ENCODE measurements at places on chromosomes 2 and 18.

- DNase-seq: no peak
These were observed 33.1 kb upstream of the MBP start for GRCh38 chr18:77165503-77166188.

- DNase-seq: no peak
These were observed 53.1 kb downstream of the CTDP1 start for GRCh38 chr18:79732721-79733025.

DNA sequence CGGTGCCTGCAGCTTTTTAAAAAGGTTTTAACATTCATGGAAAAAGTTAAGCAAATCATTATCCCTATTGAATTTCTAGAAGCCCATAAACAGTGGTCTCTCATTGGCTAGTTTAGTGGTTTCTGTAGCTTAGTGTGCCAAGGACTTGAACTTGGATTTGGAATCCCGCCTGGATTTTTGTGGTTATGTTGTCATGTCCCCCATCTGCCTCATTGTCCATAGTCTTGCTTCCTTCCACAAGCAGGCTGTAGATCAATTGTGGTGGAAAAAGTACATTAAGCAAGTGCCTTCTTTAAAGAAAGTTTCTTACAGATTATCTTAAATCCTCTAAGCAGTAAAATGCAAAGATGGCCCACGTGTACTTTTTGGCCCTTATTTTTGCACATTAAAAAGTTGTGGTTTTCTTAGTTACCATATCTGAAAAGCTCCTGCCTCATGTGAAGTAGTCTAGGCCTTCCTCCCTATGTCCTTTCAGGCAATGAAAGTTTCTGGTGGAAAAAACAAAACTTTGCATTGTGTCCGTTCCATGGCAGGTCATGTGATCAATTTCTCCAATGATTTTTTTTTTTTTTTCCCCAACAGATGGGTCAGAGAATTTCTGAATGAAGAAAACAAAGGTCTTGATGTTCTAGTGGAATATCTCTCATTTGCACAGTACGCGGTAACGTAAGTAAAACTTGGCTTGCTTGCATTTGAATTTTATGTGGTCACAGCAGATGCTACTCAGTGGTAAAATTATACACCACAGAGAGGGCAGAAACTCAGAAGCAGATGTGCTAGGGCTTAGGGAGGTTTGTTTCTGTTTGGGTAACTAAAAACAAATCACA, 158.9 kb downstream of the PRPF40A start:
- DNase-seq: no peak

DNA sequence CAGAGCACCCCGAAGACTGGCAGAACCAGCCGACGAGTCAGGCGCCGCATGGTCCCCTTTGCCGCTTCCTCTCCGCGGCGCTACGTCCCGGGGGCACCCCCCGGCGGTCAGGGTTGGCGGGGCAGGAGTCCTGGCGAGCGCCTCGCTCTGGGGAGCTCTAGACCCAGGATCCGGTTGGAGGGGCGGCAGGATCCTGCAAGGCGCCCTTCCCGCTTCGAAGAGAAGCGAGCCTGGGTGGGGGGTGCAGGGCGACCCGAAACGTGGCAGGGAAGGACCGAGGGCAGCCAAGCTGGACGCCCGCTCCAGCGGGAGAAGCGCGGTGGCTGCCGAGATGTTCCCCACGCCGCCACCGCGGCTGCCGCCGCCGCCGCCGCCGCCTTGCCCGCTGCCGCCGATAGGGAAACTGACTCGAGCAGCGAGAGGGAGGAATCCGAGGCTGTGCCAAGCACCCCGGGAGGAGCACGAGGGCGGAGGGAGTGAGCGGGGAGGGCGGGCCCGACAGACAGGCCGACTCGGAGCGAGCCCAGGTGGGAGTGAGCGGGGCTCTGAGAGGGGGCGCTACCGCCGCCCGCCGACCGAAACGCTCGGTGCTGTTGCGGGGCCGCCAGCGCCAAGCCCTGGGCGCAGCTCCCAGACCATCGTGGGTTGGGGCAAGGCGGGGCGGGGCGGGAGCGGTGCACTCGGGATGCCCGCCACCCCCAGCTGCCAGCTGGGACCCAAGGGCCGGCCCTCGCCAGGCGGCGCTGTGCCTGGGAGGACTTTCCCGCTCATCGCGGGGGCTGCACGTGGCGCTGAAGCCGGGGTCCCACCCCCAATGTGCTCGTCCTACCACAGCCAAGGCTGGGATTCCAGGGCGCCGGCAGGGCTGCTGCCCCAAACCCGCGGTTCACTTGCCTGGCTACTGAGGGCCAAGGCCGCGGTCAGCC, at the start of gene GALNT14:
GALNT14 (minus strand) TSS at position 404 of the 926 bp plus-strand sequence; CDS start at position 50, 354 bp downstream.
- DNase-seq: peak; percentile 8

DNA sequence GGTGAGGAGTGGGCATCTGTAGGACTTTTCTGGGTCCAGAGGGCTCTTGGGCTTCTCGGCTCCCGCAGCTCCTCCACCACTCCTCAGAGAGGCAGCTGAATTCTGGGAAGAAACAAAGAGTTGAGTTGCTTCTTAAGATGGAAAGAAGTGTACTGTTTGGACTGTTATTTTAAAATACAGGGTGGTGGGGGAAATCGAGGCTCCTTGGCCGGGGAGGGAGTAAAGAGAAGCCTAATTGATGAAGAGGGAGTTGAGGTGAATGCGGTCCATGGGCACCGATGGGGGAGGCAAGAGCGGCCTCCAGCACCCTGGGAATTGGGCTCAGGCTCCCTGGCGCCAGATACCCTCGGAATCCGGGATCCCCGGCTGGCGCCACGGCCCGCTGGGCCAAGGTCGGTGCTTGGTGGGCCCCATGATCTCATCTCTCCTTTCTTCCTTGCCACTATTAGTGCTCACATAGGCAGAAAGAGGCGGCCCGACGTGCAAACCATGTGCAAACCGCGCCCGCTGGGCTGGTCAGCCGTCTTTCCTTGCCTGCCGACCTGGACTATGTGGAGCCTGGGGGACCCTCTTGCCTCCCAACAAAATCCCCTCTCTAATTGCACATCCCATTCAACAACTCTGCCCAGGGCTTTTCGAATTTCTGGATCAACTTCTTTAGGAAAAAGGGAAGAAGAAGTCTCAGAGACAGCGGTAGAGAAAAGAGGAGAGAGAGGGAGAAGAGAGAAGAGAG, 604 bp upstream of the SIX3 start:
- no peak for DNase-seq

DNA sequence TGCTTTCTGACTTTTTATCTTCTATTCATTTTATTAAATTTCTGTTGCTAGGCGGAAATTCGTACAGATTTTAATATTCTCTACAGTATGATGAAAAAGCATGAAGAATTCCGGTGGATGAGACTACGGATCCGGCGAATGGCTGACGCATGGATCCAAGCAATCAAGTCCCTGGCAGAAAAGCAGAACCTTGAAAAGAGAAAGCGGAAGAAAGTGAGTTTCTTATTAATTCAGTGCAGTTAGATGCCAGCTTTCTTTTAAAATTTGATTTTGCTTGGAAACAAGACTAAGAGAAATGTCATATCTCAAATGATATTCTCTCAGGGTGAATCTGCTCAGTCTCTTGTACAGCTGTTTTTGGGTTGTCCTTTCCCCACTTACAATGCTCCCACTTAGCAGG, 84.3 kb downstream of the MGAT5 start:
- no peak for DNase-seq

DNA sequence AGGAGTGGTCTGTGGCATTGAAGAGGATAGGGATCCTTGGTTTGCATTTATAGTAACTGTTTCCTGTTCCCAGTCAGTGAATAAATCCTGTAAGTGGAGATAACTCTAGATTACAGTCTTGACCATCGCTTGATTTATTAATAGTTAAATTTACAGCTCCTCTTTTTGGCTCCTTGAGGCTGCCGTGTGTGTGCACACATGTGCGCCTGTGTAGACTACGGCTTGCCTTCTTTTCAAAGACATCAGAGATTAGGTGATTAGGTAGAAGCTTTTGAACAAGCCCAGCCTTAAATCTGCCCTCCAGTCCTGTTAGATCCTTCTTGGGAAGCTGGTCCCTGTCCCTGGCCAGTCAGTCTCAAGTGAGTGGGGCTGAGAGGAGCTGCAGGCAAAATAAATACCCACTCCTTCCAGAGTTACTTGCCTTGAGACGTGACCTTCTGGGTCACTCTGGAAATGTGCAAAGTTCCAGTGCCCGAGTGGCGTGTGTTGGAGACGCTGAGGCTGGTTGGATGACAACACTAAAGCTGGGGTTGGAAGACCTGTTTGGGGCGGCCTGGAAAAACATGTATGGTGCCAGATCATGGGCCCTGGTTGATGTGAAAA, 32.0 kb downstream of the TCF7L1 start:
- DNase-seq: no peak

DNA sequence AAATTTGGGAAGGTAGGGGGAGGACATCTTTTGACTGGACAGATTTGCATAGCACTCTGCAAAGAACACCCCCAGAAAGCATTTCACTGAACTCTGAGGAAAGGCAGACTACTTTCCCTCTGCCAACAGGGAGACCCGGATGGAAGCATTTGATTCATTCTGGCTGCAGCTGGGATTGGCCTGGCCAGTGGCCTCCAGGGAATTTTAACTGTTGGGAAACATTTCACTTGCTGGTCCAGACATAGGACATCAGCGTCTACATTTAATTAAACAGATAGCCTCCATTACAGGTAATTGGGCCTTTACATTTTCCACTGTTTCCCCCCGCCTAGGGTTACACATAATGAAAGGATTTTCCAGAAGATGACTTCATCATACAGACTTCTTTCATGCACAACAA, 92.8 kb downstream of the MARCHF4 start:
- no peak for DNase-seq

GRCh38 chr2:239951129-239951734, 73.9 kb downstream of the NDUFA10 start:
- DNase-seq: no peak

- DNase-seq: no peak
These were observed 128.6 kb downstream of the TGIF1 start for GRCh38 chr18:3578621-3579020.

- no peak for DNase-seq
These were observed 96.6 kb downstream of the QPCT start for GRCh38 chr2:37441055-37441454.

DNA sequence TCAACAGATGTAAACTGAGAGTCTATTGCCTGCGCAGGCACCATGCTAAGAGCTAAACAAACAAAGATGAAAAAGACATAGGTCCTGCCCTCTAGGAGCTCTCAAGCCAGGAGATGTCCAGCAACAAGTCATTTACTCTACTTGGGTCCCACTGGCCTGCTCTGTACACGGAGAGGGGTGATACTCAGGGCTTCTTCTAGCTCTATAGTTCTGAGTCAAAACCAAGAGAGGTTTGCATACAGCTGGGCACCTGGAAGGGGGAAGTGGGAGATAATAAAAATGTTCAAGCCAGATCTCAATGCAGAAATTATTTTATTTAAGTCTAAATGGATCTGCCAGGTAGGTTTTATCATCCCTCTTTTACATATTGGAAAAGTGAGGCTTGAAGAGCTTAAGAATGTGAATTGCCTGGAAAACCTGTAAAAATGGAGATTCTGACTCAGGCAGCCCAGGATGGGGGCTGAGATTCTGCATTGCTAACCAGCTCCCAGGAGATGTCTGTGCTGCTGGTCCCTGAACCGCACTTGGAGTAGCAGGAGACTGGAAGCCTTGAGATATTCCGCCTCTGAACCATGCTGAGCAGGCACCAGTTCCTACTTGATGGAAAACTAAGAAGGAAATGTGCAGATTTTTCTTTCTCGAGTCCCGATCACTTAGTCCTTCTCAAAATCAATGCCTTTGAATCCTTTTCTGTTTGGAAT, 201.1 kb downstream of the PRKCE start:
- DNase-seq: no peak

DNA sequence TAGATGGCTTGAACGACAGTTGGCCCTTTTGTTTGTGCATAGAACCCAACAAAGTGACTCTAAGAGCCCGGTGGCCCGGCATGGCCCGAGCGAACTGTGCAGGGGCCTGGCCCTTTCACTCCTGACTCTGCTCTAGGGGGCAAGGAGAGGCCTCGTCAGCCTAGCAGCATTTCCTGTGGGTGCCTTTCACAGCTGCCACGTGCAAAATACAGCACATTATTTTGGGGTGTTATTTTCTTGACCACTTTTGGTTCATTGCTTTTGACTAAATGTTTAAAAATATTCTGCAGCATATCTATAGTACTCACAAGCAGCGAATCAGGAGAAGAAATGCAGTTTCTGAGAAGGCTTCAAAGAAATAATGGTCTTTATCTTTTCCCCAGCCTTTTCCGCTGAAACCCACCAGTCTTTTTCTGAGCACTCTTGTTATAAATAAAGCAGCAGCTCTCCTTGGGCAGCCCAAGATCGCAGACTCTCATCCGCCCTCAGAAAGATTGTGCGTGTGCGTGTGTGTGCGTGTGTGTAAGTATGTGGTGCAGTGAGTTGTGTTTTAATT, 31.3 kb downstream of the DGKD start:
- DNase-seq: peak; percentile 52

DNA sequence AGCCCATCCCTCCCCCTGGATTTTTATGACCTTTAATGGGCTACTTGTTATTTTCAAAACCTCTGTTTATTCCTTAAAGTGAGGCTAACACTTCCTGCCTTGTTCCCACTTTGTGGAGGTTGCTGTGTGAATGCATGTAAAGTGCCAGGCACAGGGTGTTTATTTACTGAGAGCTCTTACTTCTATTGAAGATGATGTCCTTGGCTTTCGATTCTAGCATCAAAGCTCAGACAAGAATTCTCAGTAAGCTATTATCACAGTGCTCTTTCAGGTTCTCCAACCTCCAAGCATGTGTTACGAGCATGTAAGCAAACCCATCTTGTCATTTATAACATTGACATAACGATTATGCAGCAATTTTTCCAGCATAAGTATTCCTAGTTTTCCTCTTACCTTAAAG, 44.2 kb downstream of the DPYSL5 start:
- no peak for DNase-seq

DNA sequence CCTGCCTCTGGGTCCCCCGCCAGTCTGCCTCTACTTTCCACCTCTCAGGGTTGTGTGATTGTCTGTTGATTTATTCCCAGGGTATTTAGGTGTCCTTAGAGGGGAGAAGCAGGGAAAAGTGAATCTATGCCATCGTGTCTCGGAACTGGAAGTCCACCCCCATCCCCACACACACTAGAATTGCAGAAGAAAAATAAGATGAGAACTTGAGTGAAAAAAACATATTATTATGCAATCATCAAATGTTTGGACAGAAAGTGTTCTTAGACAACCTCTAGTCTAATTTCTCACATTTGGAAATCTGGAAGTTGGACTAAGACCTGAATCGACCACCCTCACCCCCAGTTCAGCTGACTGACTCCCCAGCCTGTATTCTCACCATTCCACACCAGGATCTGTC, 14.1 kb upstream of the CASP8 start:
- no peak for DNase-seq

DNA sequence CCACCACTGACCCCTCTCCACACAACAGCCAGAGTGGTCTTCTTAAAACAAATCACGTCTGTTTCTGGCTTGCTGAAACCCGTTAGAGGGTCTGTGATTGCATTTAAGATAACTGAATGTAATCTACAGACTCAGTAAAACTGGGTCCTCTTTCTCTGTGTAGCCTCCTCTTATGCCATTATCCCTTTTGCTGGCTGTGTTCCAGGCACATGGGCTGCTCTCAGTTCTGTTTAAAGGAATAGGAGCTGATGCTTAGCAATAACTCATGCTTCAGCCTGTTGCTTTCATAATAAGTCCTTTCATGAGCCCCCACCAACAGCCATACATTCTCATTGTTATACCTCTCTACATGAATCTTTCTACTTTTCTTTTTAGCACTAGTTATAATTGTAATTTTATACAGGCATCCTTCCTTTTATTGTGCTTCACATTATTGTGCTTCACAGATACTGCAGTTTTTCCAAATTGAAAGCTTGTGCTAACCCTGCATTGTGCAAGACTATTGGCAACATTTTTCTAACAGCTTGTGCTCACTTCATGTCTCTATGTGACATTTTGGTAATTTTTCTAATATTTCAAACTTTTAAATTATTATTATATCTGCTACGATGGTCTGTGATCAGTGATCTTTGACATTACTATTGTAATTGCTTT, 782.6 kb downstream of the MBD2 start:
- DNase-seq: no peak

GRCh38 chr2:64819361-64819760, 165.6 kb upstream of the SERTAD2 start:
- no peak for DNase-seq

Measured in activated gamma-delta T cell treated with Interleukin-2 at 50 U/mL for 16 hours (primary cell).